ENCODE measurements at places on chromosomes 4 and X.
A peak's percentile ranks its signal among the peaks of the same experiment; 100 is the strongest.

DNA sequence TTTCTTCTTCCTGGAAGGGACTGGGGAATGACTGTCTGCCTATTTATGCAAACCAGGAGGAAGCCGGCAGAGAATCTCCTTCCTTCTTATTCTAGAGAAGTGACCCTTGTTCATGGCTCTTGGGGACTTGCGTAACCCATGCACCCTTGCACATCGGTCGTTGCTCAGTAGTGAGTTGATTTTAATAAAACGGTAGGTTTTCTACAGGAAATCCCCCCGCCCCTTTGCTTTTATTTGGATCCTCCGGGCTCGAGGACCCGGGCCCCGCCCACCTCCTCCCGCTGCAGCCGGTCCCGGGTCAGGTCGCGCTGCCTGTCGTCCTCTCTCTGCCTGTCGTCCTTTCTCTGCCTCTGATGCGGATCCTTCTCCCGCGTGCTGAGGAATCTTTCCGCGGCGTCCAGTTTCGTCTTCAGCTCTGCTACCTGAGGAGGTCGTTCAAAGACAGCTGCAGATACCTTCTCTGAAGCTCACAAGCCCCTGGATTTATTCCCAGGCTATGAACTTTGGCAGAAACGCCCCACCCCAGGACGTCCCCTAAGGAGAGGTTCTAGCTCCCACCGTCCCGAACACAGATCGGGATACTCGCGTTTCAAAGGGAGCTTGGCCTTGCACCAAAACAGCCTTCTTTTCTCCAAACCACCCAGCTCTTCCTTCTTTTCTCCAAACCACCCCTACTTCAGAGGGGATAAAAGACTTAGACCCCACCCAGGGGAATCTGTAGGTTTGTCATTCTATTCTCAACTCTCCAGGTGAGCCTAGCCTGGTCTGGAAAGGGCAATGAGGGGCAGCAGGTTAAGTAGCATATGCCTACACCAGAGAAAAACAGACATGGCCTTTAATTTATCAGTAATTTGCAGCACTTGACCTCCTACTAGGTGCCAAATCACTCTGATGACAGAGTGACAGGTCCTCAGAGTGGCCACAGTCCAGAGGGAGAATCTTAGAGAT lies 7.0 kb downstream of the TNIP3 start:
- DNase-seq = peak; percentile 33

GRCh38 chr4:94590493-94590892 lies 138.8 kb downstream of the PDLIM5 start:
- DNase-seq = no peak

DNA sequence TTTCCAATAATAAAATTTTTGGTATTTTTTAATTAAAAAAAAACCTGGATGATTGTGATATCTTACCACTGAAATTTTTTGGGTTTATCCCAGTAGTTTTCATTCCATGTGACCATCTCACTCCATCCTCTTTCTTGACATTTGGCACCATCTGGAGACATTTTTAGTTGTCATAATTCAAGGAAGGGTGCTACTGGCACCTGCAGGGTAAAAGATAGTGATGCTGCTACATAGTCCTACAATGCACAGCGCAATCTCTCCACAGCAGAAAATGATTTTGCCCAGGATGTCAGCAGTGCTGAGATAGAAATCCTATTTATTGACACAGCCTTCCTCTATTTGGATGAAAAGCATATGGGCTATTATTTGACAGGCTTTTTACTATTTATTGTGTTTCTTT lies 79.3 kb downstream of the RBPJ start:
- no peak for DNase-seq

GRCh38 chr4:91681544-91681943 lies 622.2 kb upstream of the GRID2 start:
- DNase-seq = no peak

GRCh38 chrX:97527725-97528124 lies 644.0 kb downstream of the RPA4 start:
- DNase-seq = no peak

DNA sequence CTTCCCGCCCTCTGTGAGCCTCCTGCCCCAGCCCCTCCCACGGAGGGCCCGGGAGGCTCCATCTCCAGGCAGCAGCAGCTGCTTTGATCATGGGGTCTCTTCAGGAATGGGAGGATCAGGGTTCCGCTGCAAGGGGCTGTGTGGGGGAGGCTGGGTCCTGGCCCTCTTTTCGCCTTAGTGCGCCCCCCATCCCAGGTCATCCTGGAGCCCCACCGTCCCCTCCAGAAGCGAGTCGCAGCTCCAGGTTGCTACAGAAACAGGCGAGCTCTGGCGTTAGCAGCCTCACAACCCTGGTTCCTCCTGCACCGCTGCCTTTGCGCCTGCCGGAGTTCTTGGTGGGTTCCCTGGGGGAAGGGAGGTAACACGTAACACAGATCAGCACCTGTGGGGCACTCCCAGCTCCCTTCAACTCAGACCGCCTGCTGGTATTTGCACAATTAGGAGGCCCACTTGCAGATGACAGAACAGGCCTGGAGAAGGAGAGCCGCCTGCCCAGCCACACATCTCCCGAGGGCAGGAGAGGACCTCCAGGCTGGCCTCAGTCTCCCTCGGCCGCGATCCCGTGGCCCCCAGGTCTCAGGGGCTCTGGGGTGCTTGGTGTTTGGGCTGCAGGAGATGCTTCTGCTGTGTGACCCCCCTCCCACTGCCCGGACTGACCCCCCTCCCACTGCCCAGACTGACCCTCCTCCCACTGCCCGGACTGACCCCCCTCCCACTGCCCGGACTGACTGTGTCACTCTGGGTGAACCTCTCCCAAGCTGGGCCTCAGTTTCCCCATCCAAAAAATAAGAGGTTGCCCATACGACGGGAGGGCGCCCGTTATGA lies 64.2 kb upstream of the ADRA2C start:
- no peak for DNase-seq

DNA sequence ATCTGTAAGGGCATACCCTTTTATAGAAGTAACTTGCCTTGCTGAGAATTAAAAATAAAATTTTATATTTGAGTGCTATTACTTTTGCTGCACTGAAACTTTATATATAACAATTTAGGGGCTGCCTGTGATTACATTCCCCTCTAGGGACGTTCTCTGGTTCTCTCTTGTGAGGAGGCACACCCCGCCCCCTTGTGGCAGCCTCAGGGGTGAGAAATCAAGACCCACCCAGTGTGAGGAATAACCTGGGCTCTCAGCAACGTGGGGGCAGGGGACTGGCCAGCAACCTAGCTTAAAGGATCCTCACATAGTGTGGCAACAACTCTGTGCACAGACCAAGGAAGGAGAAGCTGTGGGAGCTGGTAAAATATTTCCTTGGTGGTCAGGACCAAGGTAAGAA lies 43.7 kb downstream of the MAGEA9 start:
- DNase-seq = peak; percentile 12

- DNase-seq = no peak
These were observed 37.9 kb upstream of the NKAP start for GRCh38 chrX:119981286-119982070.

DNA sequence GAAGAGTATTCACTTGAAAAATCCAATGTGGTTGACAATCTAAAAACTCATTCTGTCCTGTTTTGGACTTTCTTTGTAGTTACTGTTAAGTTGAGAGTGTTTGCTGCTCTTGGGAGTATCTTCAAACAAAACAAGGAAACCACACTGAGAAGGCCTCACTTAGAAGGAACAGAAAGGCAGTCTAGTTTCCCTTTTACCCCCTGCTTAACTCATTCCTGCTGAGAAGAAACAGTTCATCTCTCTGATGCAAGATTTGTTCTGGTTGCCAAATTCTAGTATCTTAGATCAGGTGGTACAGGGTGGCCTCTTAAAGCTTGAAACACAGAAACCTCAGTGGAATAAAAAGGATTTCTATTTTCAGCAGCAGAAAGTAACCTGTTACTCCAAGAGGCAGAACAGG lies 41.4 kb downstream of the GUCY2F start:
- DNase-seq = no peak

- no peak for DNase-seq
These were observed 11.2 kb upstream of the ZCCHC13 start for GRCh38 chrX:74292808-74293123.

- no peak for DNase-seq
These were observed 9.7 kb upstream of the TREX2 start for GRCh38 chrX:153455571-153455970.

GRCh38 chrX:72572248-72573157 lies at the start of gene HDAC8:
Gene HDAC8 (minus strand): TSS chrX:72572843. CDS start chrX:72572761, 82 bp downstream.
- DNase-seq = peak; percentile 68

DNA sequence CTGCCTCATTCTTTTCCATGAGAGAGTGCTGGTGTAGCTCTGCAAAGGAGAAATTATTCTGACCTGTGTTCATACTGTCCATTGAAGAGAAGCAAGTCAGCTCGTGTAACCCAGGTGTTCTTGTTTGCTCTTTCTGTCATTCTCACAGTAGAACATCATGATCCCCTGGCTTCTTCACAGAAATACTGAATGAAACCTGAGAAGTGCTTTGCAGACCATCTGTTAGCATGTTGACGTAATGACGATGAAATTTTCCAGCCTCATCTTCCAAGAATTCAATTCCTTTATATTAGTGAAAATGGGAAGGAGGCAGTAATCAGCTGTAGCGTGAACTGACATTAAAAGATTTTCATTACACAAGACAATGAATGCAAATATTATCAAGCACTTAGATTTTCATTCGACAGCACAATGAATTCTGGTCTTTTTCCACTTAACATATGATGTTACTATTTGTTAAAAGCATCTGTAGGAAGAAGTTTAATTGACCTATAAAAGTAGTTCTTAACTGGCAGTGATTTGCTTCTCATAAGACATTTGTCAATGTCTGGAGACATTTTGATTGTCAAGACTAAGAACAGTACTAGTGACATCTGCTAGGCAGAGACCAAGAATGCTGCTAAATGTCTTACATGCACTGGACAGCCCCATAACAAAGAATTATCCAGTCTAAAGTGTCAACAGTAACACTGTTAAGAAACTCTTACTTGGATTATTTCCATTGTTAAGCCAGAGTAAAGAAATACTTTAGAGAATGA lies 246.3 kb downstream of the BANK1 start:
- DNase-seq = no peak

DNA sequence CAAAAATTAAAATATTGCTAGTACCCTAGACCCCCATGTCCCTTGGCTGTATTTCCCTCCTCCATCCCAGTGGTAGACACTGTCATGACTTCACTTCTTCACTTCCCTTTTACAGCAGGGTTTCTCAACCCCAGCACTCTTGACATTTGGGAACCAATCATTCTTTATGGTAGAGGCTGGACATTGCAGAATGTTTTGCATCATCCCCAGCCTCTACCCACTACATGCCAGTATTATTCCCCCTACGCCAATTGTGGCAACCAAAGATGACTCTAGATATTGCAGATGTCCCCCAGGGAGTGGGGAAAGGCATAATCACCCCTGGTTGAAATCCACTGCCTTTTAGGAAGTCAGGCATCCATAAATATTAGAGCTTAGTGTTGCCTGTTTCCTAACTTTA lies 138.6 kb downstream of the AMELX start:
- no peak for DNase-seq

DNA sequence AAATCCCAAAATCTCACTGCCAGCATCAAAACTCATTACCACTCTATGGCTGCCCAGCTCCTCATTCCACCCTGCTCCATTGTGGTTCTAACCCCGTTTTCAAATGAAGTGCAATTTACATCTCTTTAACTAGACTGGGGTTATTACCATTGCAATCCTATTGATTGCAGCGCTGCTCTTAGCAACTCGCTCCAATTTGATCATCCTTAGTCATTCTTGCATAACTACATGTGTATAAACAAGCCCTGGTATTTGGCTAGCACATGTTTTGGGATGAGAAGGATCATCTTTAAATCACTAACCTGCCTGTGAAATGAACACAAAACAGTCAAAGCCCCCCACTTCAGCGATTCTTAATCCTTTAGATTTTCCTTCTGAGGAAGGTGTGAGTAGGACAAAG lies 340.1 kb upstream of the PPARGC1A start:
- DNase-seq = no peak

- peak; percentile 68 for DNase-seq
These were observed 17.4 kb downstream of the QDPR start for GRCh38 chr4:17494258-17495190.

DNA sequence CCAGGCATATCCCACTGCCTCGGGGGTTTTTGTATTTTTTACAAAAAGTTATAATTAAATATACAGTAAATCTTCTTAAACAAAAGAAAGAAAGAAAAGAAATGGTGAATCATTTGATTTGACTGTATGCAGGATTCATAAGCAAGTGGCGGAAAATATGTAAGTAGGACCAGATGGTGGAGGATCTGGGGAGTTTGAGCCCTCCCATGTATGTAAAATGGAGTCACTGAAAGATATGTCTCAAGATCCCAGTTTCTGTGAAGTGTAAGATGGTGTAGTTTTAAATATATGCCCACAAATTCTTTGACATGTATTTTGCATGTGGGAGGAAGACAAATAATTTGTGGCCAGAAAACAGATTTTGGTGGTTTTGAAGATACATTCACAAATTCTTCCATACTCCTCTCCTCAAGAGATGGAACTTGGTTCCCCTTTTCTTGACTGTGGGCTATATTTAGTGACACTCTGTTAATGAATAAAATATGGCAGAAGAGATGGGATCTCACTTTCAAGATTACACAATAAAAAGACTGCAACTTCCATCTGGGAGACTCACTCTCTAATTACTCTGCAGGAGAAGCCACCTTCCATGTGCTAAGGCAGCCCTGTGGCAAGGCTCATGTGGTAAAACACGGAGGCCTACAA lies 133.6 kb upstream of the S100G start:
- DNase-seq = no peak

GRCh38 chr4:41874398-41874797 lies 60.8 kb upstream of the TMEM33 start:
- no peak for DNase-seq

DNA sequence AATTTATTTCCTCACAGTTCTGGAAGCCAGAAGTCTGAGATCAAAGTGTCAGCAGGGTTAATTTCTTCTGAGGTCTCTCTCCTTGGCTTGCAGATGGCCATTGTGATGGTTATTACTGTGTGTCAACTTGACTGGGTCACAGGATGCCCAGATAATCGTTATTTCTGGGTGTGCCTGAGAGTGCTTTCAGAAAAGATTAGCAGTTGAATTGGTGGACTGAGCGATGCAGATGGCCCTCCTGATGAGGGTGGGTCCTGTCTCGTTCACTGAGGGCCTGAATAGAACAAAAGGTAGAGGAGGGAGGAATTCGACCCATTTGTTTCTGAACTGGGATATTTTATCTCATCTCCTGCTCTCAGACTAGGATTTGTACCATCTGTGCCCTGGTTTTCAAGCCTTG lies 15.7 kb downstream of the SMIM43 start:
- no peak for DNase-seq

DNA sequence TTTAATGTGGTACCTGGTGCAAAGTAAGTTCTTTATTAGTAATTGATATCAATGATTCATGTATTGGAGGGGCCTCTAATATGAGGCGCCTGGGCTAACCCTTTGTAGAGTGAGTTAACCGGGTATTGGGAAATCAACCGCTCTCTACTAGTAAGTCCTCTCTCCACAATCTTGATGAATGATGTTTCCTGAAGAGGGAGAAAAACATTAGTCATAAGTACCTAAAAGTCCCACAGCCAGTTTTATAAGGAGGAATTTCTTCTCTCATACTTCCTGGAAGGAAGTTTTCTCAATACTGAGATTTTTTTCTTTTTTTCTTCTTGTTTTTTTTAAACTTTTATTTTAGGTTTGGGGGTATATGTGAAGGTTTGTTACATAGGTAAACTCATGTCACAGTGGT lies 62.3 kb downstream of the AGTR2 start:
- no peak for DNase-seq
